ENCODE measurements at places on chromosomes 3 and 15.

DNA sequence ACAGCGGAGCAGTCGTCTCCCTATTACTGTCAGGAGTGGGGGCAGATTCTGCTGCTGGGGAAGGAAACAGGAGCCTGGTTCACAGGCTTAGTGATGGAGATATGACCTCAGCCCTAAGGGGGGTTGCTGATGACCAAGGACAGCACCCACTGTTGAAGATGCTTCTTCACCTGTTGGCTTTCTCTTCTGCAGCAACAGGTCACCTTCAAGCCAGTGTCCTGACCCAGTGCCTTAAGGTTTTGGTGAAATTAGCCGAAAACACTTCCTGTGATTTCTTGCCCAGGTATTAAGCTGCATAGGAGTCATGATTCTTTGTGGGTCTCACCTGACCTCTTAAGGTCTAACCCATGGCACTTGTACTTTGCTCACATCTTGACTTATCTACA, 14.0 kb downstream of the ATRIP start:
- DNase-seq, result no peak

DNA sequence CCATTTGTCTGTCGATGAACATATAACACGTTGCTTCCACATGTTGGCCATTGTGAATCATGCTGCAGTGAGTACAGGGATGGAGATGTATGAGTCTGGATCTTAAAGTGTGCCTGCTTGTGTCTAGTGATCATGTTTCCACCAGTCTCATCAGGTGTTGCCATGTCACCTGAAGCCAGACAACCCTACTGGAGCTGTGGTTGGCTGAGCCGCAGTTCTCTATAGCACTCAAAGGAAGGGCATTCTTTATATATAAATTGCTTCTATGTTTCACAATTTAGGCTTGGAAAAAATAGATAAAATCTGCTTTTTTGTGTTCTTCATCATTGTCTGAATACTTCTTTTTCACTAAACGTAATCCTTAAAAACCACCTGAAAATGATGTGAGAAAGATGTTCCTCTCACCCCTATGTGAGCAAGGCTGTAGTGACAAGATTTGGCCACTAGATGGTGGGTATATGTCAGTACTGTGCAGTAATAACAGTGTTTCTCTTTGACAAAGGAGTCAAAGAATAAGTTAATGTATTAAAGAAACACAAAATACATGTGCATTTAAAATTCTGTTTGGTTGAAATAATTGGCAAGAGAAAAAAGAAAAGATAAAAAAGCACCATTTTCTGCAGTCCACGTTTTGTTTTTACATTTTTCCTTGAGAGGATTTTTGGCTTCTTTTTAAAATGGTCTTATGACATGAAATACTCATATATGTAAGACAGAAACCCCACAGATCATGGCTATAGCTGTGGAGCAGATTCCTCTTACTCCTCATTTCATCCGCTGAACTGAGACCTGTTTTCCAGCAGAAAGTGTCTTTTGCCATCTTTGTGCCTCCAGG, 394.5 kb upstream of the DPPA4 start:
- DNase-seq, result peak; percentile 51

DNA sequence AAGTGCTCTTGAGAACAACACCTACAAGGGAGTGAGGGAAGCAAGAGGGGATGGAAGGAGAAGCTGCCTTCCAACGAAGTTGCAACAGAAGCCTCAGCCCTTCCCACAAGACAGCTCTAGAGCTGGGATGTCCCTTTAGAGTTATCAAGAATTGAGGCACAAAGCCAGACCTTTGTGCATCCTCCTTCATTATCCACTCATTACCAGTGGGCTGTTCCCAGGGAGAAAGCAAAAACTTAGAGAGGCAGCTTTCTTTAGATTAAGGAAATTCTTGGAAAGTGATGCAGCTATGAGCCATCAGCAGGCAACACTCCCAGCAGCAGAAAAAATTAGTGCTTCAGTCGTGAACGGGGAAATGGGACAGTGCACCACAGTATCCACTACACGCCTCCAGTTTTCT, 10.6 kb upstream of the CD96 start:
- DNase-seq, result peak; percentile 60

GRCh38 chr3:14265246-14265962, 86.8 kb downstream of the LSM3 start:
- no peak for DNase-seq

DNA sequence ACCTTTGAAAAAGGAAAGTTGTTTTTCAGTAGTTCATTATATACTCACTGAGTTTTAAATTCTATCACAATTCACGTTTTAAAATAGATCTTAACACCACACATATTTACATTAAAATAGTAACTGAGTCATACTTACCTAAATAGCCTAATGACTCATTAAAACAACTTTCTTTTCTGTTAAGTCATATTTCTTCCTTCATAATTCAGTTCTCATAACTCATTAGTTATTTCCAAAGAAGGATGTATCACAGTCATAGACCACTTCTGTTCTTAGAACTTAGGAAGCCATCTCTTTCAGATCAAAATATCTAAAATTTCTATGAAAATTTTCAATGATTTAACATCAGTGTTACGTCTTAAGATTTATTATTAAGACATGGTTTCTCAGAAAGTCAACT, 885.9 kb downstream of the FHIT start:
- DNase-seq, result peak; percentile 68

GRCh38 chr3:71112576-71112975, 471.0 kb downstream of the FOXP1 start:
- DNase-seq, result no peak

DNA sequence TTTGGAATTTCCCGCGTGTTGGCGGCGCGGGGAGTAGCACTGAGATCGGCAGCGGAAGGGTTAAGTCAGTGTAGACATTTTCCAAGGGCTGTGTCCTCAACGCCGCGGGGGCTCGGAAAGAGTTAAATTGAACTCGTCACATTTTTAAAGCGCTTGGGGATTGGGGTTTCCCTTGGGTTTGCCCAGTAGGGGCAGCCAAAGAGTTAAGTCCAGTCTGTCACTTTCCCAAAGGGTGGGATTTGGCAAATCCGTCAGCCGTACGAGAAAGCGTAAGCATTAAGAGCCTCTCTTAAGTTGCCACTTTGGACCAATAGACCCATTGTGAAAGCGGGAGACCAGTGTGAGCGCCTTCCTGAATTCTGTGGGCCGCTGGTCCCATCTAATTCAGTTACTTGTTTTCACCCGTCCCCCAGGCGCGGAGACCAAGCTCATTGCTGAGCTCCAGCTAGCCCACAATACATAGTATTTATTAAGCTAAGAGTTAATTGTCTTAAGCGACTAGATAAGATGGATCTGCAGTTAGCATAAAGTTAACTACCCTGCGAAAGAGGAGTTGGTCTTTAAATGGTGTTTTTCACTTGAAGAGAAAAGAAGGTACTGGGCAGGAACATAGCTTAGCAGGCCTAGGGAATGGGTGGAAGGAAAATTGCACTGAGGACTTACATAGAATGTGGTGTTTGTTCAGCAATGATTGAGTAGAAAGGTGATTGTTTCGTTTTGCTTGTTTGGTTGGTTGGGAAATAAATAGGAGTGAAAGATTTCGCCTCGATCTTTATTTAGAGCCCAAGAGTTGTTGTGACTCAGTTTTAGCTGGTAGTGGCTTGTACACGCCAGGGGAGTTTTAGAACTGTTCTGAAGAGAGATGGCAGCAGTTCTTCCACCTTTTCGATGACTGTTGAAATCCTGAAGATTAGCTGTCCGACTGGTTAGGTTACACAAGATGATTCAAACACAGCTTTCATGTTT, 932 bp downstream of the ARL8B start:
- DNase-seq, result peak; percentile 46

DNA sequence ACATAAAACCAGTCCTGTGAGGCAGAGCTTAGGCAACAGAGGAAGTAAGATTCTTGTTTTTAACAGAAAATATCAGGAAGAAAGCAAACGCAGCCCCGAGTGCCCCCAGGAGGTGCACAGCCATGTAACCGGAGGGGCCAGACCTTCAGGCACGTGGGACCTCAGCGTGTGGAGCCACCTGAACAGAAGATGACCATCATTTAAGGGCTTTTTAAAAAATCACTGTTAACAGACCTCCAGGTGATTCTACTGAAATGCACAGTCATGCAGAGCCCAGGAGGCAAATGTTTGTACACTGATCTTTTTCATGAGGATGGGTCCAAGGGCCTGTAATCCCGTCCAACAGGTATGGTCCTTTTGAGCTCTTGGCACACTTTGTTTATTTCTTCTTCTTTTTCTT, 38.8 kb downstream of the SPG21 start:
- no peak for DNase-seq

- no peak for DNase-seq
Measured at GRCh38 chr3:6542795-6543194, 318.1 kb upstream of the GRM7 start.

- DNase-seq, result peak; percentile 54
Measured at GRCh38 chr3:167882057-167882667, 146.6 kb downstream of the SERPINI1 start.

DNA sequence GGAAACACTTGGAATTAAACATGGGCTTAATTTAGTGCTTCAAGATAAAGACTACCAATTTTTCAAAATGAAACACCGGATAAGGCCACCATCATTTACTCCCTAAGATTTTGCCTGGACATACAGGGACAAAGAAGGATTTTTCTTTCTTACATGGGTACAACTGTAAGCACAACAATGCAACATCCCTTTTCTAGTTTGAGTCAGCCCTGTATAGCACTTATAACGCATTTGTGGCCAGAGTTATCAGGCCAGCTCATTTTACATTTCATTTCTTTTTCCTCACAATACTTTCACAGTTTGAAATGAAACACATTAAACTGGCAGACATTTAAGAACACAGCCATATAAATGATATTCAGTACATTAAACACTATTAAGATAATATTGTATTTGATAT, 9.8 kb upstream of the SUCNR1 start:
- DNase-seq, result no peak

- peak; percentile 54 for DNase-seq
Measured at GRCh38 chr3:15359677-15360397, 27.5 kb upstream of the SH3BP5 start.

GRCh38 chr3:74353039-74353438, 261.4 kb downstream of the CNTN3 start:
- no peak for DNase-seq

- no peak for DNase-seq
Measured at GRCh38 chr3:186172353-186172752, 63.5 kb upstream of the ETV5 start.

- DNase-seq, result peak; percentile 97
Measured at GRCh38 chr15:78855746-78856145, 16.9 kb upstream of the MORF4L1 start.

GRCh38 chr3:192875971-192876565, 41.6 kb downstream of the MB21D2 start:
- DNase-seq, result peak; percentile 43

GRCh38 chr3:168061332-168061996, 34.3 kb downstream of the GOLIM4 start:
- DNase-seq, result no peak

- no peak for DNase-seq
Measured at GRCh38 chr3:116030131-116030850, 407.0 kb downstream of the GAP43 start.

DNA sequence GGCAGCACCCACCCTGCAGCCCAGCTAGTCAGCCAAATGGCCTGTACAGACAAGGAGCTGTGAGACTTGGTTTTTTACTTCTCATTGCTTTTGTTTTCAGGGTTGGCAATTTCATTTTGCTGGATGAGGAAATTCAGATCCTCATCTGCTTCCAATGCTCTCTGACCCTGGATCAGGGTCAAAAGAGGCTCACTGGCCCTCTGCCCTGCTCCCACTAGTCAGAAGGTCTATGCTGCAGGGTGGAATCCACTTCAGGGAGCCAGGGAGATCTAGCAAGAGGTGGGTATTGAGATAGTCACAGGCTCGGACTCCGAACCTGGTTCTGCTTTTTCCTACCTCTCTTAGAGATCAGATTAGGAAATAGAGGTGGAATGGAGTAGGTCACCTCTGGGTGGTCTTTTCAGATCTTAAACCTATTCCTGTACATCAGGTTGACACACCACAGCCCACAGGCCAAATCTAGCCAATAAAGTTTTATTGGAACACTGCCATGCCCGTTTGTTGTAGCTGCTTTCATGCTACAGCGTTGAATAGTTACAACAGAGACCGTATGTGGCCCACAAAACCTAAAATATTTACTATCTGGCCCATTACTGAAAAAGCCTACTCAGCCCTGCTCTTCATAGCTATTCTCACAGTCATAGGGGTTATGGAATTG, 26.4 kb upstream of the GLCE start:
- no peak for DNase-seq

- peak; percentile 30 for DNase-seq
Measured at GRCh38 chr3:132038198-132038825, 3.5 kb upstream of the CPNE4 start.

DNA sequence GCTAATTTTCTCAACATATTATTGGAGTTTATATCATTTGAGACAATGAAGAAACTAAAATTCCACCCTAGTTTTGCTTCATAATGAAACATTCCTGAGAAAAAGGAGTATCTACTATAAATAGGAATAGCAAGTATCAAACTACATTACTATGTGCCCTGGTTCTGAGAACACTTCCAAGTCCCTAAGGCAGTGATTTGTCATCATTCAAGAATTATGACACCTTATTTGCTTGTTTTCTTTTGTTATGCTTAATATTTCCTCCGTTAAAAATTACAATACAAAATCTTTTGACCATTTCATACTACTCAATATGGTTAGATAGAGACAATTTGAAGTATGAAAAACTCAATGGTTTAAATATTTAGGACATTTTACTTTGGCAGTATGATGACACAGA, 707.8 kb upstream of the GOLIM4 start:
- peak; percentile 86 for DNase-seq

GRCh38 chr3:100844063-100844936, 135.0 kb downstream of the TFG start:
- DNase-seq, result no peak

DNA sequence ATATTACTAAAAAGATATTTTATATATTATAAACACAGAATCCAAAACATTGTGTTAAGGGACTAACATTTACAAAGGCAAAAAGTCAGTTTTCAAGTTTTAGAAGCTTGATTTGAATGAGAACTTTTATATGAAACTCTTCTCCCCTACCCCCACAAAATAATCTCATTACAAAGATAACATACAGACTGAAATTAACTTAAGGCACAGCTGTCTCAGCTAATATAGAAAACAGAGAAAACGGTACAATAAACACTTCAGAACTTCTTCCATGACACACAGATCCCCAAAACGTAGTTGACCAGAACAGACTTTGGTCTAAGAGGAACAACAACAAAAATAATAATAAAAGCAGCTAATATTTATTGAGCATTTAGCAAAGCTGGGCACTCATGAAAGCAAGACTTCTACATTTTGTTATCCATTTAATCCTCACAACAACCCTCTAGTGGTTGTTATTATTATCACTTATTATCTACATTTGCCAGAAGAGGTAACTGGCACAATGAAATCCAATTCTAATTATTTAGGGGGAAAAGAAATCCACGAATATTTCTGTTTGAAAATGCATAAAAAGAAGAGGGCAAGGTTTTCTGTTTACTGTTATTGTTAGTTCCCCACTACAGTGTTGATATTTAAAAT, 68.1 kb downstream of the PFN2 start:
- DNase-seq, result no peak

DNA sequence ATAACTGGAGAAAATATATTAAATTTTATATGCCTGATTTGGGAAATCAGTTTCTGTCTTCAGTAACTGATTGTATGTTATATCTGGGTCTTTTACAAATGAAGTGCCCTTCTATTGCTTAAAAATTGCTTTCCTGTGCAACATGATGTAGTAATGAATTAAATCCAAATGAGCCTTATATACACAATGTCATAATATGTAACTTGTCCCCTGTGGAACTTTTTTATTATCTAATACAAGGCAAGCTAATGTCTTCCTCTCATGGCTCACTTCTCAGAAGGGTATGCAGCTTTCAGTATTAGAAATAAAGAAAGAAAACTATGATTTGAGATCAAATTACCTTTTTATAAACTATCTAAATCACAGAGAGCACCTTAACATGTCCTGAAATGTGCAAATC, 248.9 kb downstream of the NAALADL2 start:
- no peak for DNase-seq
